ENCODE measurements at places on chromosomes 12 and 14. TPM values are rescaled to one million over a fixed set of nuclear protein-coding genes. Genes with fewer than 3 reads are reported as not detected.

DNA sequence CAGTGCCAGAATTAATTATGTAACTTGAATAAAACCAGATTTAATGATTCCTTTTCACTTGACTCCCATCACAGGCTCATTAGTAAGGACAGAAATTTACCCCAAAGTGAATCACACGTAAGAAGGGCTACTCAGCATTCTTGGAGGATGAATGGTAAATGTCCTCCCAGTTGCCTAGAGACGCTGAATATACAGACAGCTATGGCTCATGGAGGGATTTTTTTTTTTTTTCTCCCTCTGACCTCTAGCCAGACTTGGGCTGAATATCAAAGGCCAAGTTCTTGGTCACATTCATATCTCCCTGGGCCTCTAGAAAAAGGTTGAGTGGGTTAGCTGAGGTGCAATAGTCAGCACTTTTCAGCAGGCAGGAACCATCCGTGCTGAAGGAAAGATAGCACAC, 77.5 kb downstream of the PHLDA1 start:
- ATAC-seq, result peak; percentile 94

GRCh38 chr14:25472700-25473099, 422.8 kb upstream of the STXBP6 start:
- ATAC-seq, result no peak

- ATAC-seq, result peak; percentile 57
Observed at GRCh38 chr12:102917026-102917787, at the start of gene PAH. Gene PAH, minus strand, starts transcription at chr12:102917244. Its CDS starts 114 bp downstream, at chr12:102917130.

The KRAS gene
- 19.9 TPM for total RNA-seq

The PPFIA2 gene
- total RNA-seq, result 44.2 TPM

- ATAC-seq, result no peak
Observed at GRCh38 chr12:121217761-121218160, 7.8 kb downstream of the P2RX4 start.

The C1S gene
- total RNA-seq, result 34.2 TPM

GRCh38 chr12:131754184-131754583, 43.3 kb downstream of the SFSWAP start:
- no peak for ATAC-seq

DNA sequence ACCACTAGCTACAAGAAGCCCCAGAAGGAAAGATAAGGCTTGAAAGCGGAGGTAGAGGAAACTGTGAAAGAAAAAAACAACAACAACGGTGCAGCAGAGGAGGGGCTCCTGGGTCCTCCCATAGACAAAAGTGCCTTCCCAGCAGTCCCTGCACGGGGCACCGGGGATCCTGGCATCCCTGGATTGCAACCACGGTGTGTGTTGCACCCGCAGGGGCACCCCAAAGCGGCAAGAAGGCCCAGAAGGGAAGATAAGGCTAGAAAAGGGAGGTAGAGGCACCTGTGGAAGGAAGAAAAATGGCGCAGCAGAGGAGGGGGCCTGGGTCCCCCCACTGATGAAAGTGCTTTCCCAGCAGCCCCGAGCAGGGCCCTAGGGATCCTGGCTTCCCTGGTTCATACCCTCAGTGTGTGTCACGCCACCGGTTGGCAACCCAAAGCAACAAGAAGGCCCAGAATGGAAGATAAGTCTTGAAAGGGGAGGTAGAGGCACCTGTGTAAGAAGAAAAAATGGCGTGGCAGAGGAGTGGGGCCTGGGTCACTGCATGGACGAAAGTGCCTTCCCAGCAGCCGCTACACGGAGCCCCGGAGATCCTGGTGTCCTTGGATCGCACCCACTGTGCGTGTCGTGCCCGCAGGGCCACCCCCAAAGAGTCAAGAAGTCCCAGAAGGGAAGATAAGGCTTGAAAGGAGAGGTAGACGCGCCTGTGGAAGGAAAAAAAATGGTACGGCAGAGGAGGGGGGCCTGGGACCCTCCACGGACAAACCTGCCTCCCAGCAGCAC, 281.0 kb downstream of the ALG10 start:
- no peak for ATAC-seq

DNA sequence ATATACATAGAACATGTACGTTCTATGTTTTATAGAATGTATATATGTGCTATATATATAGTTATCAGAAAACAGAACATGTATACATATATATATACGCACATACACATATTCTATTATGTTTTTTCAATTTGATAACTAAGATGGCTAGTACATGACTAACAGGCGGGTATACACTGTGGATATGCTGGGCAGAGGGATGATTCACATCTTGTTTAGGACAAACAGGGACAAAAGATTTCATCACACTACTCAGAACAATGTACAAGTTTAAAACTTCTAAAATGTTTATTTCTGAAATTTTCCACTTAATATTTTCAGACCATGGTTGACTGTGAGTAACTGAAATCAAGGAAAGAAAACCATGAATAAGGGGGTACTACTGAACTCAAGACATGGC, 17.4 kb downstream of the TIMELESS start:
- ATAC-seq, result no peak

The PTHLH gene
- total RNA-seq, result 0.23 TPM

DNA sequence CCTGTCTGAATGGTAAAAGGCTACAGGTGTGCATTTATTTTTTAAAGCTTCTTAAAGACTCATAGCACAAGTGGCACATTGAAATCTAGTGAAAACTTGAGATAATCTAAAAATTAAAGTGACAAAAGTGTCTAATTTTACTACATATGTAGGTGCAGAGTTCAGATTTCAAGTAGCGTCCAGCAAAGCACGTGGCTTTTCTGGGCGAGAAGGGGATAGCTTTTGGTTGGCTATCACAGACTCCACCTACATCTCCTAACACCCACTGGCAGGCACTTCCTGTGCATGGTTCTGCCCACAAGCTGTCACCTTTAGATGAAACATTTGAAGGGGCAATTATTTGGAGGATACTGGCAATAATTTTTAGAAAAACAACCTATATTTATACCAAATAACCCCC, 1.9 kb upstream of the PITPNM2 start:
- ATAC-seq, result no peak

DNA sequence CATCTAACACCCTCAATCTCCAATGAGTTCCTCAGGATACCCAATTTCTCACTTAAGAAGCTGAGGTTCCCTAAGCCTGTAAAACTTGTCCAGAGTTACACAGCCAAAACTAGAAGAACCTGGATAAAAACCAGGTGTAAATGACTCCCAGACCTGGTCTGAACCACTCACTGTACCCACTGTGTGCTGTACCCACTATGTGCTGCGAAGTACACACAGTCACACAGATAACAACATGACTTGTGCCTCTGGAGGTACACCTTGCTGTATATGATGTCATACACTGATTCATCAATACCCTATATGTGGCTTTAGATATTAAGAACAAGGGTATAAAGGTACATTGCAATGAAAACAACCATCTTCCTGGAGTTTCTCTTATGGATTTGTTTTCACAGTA, 66.1 kb downstream of the PPM1H start:
- ATAC-seq, result no peak

Measured in motor neuron (in vitro differentiated cells).